Astrocyte (in vitro differentiated cells and primary cell): ENCODE measurements at places on chromosomes 4 and X.
A peak's percentile ranks its signal among the peaks of the same experiment; 100 is the strongest.

GRCh38 chr4:103046416-103047290, 27.1 kb upstream of the SLC9B1 start:
- DNase-seq = peak; percentile 14

- DNase-seq = peak; percentile 77
Measured at GRCh38 chr4:151690164-151690870, 70.5 kb downstream of the GATB start.

DNA sequence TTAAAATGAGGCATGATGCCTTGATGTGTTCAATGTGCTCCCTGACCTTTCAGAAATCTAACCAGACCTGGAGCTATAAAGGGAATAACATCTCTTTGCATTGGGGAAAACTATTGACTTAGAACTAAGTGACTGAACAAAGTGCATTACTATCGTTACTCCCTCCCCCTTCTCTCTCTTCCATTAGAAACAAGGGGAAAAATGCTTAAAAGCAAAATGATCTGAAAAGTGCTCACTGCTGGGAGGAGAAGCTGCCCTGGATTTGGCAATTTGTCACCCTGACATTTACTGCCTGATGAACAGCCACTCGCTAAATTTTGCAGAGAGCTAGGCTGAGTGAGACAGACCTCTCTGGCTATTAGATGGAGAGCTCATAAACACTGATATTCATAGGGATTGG, 48.6 kb upstream of the PARM1 start:
- no peak for DNase-seq

DNA sequence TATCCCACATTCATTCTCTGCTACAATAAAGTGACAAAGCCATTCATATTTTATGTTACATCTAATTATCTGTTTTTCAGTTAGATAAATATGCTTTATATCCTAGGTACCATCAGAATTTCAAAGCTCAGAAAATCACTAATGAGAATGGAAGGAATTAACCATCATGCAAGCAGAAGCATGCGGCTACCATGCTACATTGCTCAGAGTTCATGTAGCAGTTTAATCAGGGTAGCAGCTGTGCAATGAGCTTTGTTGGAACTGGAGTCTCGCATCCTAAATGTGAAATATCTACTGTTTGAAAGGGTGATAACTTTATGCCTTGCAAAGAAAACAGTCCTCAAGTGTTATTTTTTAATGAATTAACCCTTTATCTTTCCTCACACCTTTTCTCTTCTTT, 77.5 kb downstream of the SNCA start:
- DNase-seq = no peak

GRCh38 chr4:151917145-151917734, 156.4 kb upstream of the GATB start:
- DNase-seq = no peak

DNA sequence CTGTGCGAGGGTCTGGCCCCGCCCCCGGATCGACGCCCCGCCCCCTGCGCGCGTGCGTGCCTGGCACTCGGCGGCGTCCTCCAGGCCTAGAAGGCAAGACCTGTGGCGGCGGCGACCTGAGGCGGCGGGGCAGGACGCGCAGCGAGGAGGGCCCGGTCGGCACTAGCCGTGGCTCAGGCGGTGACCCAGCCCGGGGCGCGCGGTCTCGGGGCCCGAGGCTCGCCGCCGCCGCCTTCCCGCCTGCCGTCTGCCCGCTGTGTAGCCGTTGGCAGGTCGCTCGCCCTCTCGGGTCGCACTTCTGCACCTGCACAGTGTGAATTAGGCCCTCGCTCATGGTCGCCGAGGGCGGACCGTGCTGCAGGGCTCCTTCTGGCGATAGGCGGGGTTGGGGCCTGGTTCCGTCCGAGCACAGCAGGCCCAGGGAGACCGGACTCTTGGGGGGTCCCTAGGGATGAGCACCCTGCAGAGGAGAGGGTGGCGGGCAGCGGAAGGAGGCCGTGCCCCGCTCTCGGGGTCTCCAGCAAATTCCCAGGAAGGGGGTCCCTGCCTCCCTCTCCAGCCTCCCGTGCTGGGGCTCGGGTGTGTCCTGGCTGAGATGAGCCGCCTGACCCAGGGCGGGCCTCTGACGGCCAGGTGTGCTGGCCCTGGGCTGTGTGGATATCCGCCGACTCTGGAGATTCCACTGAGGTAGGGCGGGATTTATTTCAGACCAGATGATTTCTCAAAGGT, 557 bp upstream of the FAM53A start:
- no peak for DNase-seq

- DNase-seq = peak; percentile 0
Measured at GRCh38 chrX:48776818-48777439, 9.5 kb upstream of the GATA1 start.

DNA sequence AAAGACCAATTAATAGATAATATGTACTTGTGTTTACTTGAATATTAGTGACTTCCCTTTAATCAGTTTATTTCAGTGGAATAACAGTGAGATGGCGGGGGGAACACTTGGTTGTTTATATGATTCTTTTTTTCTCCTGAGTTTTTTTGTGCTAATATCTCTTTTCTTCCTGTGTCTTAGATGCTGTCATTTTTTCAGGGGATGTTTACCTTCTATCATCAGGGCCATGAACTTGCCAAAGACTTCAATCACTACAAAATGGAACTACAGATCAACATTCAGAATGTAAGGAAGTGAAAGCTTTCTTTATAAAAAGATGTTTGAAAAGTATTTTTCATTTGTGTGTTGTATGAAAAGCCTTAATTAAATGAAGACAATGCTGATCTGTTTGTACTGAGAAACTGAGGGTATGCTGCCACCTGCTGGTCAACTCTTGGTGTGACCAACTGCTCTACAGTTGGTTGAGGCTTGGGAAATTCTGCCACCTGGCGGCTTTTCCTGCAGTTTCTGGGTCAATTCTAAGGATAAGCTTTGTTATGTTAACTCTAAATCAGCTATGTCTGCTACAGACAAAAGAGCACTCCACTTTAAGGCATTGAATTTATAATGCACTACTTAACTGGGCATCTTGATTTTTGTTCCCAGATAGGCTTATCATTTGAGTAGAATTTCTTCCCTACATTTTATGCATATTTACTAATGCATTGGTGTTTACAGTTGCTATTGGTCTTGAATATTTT, 134.8 kb downstream of the ARHGAP10 start:
- DNase-seq = peak; percentile 64

DNA sequence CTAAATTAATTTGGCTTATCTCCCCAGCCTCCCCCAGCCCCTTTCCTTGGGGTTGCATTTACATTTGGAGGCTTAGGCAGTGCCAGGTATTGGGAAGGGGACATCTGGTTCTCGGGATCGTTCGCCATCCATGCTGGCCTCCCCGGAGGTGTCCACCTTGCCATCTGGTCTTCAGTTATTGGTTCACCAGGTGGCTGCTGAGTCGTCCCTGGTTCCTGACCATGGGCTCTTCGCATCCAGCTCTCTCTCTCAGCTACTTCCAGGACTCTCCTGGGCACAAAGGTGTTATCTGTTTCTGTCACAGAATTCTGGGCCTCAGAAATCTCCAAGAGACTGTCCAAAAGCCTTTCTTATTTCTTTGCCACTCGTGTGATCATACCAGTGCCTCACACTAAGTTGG, 75.4 kb upstream of the SCOC start:
- no peak for DNase-seq

- DNase-seq = peak; percentile 89
Measured at GRCh38 chr4:113499696-113500095, 261.8 kb downstream of the CAMK2D start.

DNA sequence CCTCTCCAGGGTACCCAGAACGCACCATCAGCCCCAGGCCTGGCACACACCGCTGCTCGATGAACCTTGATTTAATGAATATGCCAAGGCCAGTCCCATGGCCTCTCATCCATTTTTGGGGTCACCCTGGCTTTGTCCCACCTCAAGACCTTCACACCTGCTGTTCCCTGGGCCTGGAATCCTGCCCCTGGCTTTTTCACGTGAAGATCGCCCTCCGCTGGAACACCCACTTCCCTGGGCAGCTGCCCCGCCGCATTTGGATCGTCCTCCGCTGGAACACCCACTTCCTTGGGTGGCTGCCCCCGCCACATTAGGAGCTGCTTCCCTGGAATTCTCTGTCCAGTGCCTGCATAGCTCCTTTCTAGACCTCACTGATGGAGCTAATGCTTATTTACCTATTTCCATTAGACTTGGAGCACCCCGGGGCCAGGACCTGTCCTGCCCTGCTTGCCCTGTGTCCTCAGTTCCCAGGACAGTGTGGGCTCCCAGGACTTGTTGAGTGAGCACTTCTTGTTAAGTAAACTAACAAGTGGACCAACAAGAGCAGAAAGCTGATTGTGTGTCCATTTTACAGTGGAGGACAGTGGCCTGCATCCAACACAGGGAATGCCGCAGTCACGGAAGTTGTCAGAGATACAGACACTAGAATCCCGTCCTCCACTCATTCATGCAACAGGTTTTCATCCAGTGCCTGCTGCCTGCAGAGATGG, 12.5 kb downstream of the BLOC1S4 start:
- DNase-seq = no peak
